NCI-H1436 treated with DMSO at 0.1 percent for 48 hours (cell line): ENCODE measurements at places on chromosomes 1 and 21.

- DNase-seq: no peak
Measured at GRCh38 chr1:63983391-63984256, 209.8 kb downstream of the ROR1 start.

DNA sequence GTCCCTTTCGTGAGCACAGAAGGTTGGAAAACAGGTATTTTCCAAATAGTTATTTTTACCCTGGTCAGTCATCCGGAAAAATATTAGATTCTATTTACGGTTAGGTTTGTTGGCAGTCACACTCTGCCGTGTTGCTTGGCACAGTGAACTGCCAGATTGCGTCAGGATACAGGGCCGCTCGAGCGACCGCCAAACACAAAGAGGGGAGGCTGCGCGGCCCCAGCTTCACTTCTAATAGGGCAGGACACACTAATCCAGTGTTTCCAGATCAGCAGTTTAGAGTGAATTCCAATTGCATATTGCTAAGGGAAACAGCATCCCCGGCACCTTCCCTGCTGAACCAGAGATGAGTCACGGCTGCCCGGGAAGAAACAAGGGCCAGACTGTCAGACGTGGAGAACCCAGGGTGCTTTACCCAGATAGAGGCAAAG, 22.9 kb downstream of the UMODL1 start:
- no peak for DNase-seq

GRCh38 chr1:210446479-210446878, 117.8 kb downstream of the HHAT start:
- no peak for DNase-seq

DNA sequence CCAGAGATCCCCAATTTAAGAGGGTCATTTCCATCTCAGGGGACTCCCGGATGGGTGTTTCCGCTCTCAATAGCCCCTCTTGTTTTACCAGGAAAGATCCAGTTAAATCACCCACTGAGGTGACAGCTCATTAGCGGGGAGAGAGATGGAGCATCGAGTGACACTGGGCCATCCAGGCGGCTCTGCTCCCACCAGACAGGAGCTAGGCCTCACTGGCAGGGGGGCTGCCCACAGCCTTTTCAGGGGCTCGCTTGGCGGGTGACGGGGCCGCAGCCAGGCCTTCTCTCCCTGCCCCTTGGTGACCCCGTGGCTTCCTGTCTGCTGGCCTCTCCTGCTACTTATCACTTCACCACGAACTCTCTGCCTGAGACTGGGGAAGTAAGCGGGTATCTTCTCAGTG, 26.7 kb upstream of the SPSB1 start:
- no peak for DNase-seq

- DNase-seq: no peak
Measured at GRCh38 chr1:1061682-1062345, 12.3 kb downstream of the RNF223 start.

- no peak for DNase-seq
Measured at GRCh38 chr1:164864161-164864560, 305.2 kb downstream of the PBX1 start.

DNA sequence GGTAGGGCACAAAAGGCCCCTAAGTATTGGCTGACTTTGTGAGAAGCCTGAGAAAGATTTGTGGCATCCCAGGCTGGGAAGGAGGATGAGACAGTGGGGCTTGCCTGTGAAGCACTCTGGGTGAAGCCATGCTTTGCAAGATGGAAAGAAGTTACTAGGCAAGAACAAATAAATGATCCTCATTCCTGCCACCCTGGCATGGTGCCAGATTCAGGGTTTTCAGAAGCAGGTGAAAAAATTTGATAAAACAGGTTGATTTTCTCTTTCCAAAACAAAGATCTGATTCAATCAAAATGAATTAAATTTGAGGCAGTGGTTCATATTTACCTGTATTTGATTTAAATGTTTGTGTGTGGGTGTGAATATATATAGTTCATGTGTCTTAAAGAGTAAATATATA, 386.9 kb upstream of the PROX1 start:
- DNase-seq: no peak

- DNase-seq: no peak
Measured at GRCh38 chr21:42272984-42273600, 42.1 kb downstream of the TFF3 start.

- no peak for DNase-seq
Measured at GRCh38 chr1:20684651-20685050, 23.5 kb upstream of the DDOST start.
